Inflammatory macrophage treated with lipopolysaccharide for 1 hour (primary cell): ENCODE measurements at places on chromosomes 16 and 17.
A peak's percentile ranks its signal among the peaks of the same experiment; 100 is the strongest.

- no peak for DNase-seq
Measured at GRCh38 chr17:49191409-49191916, 18.9 kb downstream of the GNGT2 start.

DNA sequence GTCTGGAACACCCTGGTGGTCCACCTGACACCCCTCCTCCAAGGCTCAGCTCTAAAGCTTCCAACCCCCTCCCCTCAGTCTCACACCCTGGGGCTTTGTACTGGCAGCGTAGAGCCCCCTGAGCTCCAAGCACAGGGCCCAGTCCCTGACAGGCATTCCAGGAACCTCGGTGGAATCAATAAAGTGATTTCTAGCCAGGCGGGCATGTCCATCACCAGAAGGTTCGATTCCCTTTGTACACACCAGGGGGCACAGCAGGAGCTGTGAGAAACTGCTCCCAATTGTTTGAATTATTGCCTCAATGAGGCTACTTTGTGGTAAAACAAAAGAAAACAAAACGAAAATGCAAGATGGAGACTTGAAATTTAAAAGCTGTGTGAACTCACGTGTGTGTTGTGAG lies 51.8 kb downstream of the SMPD3 start:
- peak; percentile 34 for DNase-seq

DNA sequence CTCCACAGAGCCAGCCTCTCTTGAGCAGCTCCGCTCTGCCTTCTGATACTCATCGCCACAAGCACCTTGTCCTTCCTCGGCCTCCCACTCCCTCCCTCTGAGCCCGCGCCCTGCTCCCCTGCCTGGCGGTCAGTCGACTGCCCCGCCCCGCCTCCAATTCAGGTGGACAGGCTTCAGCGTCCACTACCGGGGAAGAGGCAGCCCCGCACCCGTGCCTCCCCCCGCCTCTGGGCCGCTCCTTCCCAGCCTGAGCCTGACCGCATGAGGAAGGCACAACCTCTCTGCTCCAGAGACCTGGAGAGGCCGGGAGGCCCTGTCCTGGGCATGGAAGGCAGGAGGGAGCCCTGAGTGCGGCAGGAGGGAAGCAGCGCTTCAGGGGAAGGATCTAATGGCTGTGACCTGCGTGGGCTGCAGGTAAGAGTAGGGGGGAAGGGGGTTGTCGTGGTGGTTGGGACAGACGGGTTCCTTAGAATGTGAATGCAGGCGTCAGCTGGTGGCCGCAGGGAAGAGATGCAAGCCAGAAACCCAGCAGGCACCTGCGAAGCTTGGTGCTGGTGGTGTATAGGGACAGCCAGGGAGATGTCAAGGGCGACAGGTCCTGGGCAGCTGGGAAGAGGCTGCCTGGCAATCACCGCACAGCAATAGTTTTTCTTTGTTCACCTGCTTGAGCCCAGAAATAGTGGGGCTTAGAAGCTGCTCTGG lies 3.0 kb upstream of the SLC6A4 start:
- no peak for DNase-seq

DNA sequence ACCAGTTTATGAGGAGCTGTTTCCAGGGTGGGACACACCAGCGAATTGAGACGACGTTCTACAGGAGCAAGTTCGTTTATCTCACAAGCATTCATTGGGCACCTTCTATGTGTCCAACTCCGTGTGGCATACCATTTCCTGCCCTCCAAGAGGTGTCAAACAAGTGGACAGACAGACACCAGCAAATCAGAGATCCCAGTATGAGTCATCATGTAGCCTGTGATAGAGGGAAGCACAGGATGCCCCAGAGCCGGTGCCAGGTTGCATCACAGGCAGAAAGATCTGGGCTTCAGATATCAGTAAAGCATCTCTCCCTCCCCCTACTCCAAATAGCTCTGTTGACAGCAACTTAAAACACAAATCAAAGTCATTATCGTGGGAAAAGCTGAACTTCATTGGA lies 31.8 kb upstream of the MAF start:
- no peak for DNase-seq

DNA sequence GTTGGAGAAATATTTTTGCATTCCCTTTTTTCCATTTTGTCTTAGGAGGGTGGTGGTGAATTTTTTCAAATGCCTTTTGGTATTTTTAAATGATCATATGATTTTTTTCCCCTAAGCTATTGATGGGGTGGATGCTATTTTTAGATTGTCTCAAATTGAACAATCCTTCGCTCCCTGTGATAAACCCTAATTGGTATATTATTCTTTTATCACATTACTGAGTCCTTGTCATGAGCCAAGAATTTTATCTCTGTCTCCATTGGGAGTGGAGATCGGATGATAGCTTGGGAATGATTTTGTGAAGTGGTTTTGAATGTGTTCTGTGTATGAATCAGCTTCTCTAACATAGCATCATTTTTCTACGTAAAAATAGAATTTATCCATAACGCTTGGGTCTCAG lies 15.4 kb downstream of the NECAB2 start:
- no peak for DNase-seq

- DNase-seq, result no peak
Measured at GRCh38 chr17:51430591-51430990, 170.2 kb downstream of the UTP18 start.

DNA sequence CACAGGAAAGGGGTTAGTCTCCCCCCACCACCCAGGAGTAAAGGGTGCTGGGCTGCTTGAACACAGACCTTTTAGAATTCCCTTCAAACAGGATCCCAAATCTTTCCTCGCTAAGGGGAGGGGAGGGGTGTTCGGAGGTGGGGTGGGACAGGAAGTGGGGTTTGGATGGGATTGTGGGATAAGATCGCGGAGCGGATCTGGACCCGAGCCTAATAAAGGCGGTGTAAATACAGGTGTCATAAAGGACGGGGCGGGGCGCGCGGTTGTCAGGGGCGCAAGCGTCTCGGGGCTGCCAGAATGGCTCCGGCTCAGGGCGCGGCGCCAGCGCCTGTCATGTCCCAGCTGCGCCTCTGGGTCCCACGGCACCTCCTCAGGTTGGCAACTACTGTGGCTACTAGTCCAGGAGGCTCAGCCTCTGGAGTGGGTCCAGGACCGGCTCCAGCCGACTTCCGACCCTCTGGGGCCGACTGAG lies 59.8 kb upstream of the FBXO47 start:
- DNase-seq, result no peak

DNA sequence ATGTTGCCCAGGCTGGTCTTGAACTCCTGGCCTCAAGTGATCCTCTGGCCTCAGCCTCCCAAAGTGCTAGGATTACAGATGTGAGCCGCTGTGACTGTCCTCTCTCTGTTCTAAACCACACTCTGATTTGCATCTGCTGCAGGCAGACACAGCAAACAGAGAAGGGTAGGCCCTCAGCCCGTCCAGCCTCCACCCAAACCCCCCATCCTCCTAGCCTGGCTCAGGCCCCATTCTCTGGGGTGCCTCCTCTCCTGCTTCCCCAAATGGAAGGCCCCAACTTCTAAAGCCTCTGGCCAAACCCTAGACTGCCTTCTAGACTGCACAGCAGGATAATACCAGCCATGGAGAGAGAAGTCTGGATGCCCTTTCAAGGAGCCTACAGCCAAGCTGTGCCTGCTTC lies 4.1 kb upstream of the GFAP start:
- DNase-seq, result no peak

- no peak for DNase-seq
Measured at GRCh38 chr17:78359321-78359996, 418 bp downstream of the SOCS3 start.

DNA sequence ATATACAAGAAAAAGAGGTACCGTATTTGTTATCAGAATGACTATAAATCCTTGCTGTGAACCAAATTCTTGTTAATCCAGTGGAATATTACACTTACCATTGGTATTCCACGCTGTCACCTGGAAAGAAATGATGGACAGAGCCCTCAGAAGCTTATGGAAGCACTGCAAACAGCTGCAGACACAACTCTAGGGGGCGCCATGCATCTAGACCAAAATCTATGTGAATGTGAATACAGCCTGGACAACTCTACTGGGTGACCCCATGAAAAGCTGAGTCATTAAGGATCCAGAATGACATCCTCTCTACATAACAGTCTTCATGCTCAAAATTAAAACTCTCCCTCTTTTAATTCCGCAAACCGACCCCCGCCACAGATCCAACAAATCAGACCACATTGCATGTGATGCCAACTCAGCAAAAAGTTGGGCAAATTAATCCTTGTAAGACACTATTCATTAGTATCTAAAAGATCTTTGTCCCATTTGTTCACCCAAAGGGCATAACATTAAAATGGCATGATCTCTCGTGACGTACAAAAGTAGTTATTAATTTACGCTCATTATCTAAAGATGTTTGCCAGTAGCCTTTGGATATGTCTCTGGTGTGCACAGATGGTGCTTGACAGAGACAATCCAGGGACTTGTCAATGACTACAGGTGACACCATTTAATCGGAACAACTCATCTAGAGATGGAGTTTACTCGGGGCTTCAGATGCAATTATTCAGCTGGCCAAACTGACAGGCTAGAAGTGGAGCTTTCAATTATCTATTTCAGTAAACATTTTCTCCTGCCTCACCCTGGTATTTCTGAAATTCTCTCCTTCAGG lies 552.7 kb upstream of the PSMD7 start:
- no peak for DNase-seq

GRCh38 chr16:2985893-2986355 lies 5.7 kb upstream of the PKMYT1 start:
- no peak for DNase-seq
